CD4-positive, alpha-beta T cell treated with Interleukin-12 subunit alpha and Interleukin-12 subunit beta, for 1 hour (primary cell): ENCODE measurements at places on chromosomes 6 and 20.

- DNase-seq = peak; percentile 54
Observed at GRCh38 chr6:30793521-30794194, 49.3 kb upstream of the IER3 start.

DNA sequence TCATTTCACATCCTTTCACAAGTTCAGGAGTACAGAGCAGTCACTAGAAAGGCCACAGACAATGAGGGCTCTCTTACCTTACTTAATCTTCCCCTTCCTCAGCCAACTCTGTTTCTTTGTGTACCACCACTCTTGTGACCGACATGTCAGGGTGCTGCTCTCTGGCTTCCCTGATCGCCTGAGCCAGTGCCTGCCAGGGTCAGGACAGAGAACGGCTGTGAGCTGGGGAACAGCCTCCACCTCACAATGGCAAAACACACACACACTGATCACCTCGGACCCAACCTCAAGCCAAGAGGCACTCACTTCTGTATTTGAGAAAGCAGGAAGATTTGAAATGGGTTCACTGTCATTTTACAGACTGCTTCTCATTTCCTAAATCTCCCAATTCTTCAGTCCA, 30.8 kb downstream of the SMLR1 start:
- DNase-seq = no peak

GRCh38 chr6:31180500-31180899, 10.0 kb upstream of the POU5F1 start:
- peak; percentile 81 for DNase-seq

DNA sequence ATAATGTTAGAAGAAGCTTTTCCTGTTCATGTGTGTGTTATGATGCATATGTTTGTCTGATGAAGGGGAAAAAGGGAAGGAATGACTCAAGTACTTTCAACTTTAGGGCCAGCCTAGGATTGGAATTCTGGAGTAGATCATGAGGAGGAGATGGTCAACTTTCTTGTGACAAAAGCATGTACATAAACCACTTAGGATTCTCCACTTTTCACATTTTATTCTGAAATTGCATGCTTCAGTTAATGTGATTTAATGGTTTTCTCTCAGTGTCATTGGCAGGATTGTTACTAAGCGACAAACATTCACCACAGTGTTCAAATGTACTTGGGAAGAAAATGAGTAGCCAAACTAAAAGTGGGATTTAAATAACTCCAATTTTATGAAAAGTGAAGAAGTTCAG, 80.1 kb downstream of the UTRN start:
- no peak for DNase-seq

DNA sequence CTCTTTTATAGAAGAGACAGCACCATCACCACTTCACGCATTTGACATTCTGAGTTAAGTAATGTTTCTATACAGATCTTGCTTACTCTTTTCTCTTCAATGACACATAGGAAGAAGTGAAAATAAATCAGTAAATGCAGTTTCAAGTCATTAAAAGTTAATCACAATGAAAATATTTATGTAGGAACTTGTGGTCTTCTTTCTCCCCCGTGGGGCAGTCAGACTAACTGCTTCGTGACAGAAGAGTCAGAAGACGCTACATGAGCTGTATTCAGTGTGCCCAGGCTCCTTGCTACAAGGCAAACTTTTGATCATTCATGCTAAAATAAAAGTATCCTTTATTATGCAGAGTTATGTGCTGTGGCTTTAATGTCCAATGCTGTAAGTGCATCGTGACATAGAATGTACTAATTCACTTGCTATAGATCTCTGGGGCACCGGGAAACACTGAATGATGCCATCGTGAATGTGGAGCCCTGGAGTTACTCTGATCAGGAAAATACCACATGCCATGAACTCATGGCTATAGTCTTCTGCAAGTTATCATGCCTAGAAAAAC, 117.8 kb upstream of the TRAF3IP2 start:
- DNase-seq = no peak

GRCh38 chr20:19885939-19886660, 128.0 kb downstream of the RIN2 start:
- DNase-seq = no peak

GRCh38 chr6:136593748-136594490, 43.7 kb upstream of the MAP7 start:
- peak; percentile 62 for DNase-seq

- DNase-seq = no peak
Observed at GRCh38 chr6:14036911-14037310, 80.7 kb upstream of the CD83 start.

- DNase-seq = no peak
Observed at GRCh38 chr6:161507375-161507774, 233.5 kb upstream of the AGPAT4 start.

- no peak for DNase-seq
Observed at GRCh38 chr6:465531-466348, 74.2 kb downstream of the IRF4 start.

DNA sequence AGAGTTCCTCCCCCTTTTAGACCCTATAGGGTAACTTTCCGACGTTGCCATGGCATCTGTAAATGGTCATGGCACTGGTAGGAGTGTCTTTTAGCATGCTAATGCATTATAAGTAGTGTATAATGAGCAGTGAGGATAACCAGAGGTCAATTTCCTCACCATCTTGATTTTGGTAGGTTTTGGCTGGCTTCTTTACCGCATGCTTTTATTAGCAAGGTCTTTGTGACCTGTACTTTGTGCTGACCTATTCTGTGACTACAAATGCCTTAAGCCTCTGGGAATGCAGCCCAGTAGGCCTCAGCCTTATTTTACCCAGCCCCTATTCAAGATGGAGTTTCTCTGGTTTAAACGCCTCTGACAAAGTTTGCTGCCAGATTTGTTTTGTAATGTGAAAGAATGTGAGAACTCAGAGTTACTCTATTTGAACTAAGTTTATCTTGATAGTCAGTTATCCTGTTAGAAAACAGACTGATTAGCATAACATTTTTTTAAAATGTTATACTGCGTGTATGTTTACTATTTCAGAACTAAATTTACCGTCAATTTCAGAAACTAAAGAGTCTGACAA, 111.3 kb upstream of the PRSS16 start:
- no peak for DNase-seq

DNA sequence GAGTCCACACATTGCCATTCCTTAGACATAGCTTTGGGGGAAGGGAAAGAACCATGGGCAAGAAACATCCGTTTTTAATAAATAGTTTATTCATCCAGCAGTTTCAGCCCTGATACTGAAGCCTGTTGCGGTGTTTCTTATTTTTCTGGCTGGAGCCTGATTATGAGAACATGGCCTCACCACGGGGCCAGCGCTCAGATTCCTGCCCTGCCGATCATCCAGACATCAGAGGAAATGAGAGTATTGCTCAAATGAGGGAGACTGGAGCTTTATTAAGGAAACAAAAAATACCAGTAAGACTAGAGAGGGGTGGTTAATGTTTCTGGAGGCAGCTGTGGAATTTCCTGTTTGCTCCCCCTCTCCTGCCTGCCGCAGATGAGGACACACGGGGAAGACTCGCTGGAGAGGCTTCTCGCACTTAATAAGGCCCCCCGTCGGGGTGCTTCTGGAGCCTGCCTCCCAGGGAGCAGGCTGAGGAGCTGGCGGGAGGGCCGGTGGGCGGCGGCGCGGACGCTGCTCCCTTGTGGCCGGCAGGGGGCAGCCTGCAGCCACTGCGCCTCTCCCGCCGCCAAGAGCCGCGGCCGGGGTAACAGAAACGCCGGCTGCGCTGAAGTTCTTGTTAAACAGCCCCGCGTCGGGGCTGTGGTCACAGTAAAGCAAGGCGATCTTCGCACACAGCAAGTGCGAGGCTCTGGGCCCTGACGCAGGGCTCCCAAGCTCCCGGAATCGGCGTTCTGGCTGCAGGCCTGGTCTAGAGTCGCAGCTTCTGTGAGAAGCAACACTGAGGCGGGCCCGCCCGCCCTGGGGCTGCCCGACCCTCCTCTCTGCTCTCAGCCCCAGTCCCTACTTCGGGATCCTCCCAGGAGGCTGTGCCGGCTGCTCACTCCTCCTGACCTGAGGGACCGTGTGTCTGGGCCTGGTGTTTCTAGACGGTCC, 17.5 kb downstream of the LEMD2 start:
- peak; percentile 65 for DNase-seq

- no peak for DNase-seq
Observed at GRCh38 chr6:55696501-55696900, 117.5 kb upstream of the HMGCLL1 start.

DNA sequence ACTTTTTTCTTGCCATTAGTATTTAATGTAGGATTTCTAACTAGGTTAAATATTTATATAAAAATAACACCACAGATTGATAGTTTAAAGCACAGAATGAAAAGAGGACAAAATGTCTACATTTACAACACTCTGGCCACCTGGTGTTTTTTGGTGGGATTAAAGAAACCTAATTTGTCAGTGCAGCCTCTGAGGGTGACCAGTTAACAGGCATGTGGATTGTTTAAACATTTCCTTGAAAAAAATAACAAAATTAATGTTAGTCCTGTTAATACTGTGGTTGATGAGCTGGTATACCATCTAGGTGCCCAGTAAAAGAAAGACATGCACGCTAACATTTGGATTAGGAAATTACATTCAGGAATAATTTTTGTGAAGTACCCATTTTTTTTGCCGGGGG, 8.8 kb downstream of the SLC9A8 start:
- no peak for DNase-seq

DNA sequence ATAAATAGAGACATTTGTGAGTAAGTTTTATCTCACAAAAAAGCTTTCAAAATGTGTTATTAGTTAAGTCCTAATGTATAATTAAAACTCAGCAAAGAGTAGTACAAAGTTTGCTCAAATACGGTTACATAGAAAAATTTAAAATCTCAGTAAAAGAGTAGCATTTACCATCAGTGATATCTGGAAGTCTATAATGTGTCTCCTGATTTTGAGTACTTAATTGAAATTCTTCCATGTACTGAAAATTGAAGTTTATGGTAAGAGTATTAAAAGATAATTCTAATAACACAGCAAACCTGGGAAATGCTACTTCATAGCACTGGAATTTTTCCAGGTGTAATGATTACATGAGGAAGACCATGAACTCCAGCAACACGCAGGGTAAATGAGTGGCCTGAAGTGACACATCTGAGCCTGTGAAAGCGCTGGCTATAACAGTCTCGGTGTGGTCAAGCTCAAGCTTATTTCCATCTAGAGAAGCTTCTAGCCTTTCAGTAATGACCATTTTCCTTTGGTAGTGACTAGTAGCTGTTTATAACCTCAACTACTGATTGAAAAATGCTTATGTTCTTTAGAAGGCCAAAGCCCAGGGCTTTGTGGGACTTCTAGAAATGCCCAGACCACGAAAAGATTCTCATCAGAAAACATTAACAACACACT, 203.2 kb downstream of the ISM1 start:
- DNase-seq = no peak

DNA sequence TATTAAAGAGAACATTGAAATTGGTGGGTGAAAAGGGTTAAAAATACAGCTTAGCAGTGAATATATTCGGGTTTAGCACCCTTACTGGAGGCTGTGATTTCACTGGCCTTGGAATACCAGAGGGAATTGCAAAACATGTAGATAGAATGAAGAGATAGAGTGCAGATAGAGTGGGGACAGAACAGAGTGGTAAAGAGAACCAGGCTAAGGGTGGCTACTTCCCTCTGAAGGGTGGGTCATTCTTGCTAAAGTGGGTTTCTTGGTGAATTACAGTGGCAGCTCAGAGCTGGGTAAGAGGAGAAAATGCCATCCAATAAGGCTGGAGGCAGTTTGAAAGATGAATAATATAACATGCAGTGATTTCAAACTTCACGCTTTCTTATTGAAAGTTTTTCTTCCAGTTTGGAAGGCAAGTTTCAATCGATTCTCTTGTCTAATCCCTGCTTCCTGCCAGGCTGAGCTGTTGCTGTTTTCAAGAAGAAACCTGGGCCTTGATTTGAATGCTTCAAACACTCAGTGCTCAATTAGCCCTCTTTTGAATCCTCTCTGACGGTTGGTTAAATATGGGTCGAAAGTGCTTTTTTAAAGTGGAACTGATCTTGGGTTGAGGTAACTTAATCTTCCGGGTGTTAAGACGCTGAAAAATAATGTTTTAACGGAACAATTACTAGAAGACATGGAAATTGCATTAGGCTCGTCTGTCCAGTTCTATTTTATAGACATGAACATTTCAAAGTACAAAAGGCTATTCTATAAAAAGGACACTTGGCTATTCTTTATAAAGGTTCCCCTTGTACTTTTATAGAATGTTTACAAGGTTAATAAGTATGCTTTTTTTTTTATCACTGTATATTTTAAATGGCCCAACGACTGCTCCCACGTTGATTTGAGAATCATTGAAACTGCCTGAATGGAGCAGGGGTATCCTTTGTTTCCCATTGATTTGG, 203.3 kb downstream of the BCAS1 start:
- DNase-seq = peak; percentile 20

GRCh38 chr6:31878222-31878621, 575 bp downstream of the SLC44A4 start:
- no peak for DNase-seq

DNA sequence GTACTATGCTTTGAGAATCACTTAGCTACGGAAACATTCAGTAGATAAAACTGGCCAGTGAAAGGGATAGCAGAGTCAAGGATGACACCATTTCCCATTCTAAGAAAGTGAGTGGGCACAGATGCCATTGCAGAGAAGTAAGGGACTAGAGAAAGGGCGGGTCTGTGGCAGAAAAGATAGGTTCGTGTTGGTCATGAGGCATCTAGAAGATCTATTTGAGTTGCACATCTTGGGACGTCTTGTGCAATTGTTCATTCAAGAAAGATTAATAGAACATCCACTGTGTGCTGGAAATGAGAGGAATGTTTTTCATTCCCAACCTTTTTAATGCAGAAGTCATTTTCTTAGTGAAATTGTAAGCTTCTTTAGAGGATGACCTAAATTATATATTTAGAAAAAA, 161.7 kb downstream of the PLCB1 start:
- DNase-seq = no peak

DNA sequence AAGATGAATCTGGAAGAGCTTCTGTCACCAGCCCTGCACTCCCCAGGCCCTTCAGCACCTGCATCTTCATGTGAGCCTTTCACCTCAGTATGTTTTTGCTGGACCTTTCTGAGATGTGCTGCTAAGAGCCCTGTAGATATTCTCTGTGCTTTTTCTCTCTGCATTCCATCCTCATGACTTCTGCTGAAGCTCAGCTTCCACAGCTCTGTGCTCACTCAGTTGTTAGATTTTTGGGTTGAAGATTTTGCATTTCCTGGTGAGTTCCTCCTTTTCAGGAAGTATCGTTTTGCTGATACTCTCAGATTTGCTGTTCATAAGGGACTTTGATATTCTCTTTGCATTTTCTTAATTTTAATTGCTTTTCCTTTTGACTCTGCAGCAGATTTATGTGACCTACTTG, 18.3 kb downstream of the KIAA1586 start:
- no peak for DNase-seq

GRCh38 chr20:2237059-2237458, 58.7 kb upstream of the TGM3 start:
- DNase-seq = no peak

DNA sequence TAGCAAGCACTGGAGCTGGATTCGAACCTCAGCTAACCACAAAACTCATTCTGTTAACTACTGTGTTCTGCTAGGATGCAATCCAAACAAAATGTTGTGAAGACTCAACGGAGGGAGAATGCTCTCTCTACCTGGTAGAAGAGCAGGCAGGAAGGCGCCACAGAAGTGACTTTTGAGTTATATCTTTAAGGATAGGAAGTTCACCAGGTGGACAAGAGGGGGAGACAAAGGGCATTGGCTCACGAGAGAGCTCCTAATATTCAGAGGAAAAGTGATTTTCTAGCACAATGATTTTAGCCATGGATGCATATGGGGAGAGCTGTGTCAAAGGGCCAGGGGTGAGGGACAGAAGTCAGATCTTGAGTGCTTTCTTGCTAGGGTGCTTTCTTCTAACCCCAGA, 108.4 kb upstream of the MAFB start:
- DNase-seq = no peak

GRCh38 chr6:117495869-117496268, 13.4 kb downstream of the DCBLD1 start:
- DNase-seq = no peak

GRCh38 chr6:167415441-167415961, 90.6 kb downstream of the TTLL2 start:
- DNase-seq = no peak
